ENCODE measurements at places on chromosomes 16 and 17.

DNA sequence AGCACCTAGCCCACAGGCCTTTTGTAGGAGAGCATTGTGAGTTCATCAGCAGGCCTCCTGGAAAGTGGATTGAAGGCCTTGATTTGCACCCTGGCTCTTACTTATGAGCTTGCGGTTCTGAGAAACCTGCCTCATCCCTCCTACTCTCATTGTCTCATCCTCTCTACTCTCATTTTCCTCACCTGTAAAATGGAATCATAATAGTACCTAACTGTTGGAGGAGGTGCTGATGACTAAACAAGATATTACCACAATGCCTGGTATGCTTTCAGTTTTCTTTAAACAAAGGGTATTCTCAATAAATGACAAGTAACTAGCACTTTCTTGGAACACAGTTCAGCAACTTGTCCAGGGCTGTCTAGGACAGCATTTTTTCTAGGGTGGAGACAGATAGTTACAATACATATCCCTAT lies 243.1 kb upstream of the MAF start:
- DNase-seq = no peak

DNA sequence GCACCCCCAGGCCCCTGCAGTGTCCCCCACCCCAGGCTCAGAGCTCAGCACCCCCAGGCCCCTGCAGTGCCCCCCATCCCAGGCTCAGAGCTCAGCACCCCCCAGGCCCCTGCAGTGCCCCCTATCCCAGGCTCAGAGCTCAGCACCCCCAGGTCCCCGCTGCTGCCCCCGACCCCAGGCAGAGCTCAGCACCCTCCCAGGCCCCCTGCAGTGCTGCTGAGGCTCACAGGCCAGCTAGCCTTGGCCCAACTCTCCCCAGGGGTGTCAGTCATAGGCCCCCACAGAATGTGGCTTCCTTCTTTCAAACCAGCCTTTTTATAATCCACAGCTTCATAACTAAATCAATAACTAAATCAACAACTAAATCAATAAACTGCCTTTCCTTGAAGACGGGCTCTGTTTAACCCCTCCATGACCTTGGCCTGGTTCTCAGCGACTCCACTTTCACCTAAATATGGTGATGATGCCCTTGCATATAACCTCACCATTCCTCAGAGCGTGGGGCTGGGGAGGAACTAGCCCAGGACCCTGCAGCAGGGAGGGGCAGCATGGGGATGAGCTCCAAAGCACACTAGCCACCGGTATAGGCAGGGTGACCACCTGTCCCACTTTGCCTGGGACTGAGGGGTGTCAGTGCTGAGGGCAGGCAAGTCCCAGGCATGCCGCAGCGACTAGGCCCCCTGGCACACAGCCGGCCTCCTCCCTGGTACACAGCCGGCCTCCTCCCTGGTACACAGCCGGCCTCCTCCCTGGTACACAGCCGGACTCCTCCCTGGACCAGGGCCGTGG lies 5.0 kb downstream of the NOTUM start:
- DNase-seq = no peak

DNA sequence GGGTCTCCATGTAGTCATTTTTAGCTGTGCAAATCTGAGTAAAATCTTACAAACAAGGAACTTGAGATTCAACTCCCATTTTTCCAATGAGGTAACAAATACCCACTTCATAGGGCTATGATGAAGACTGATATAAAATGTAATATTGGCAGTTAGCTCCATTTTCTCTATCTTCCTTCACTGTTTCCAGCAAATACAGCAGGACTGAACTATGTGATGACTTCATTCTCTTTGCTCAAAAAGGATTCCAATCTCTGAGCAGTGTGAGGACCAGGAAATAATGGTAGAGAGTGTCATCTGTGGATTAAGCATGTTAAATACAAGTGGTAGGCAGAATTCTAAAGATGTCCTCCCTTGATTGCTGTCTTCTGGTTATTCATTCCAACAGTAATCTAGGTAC lies 18.3 kb downstream of the RND2 start:
- DNase-seq = no peak

GRCh38 chr17:55294042-55294751 lies 29.4 kb downstream of the HLF start:
- no peak for DNase-seq

DNA sequence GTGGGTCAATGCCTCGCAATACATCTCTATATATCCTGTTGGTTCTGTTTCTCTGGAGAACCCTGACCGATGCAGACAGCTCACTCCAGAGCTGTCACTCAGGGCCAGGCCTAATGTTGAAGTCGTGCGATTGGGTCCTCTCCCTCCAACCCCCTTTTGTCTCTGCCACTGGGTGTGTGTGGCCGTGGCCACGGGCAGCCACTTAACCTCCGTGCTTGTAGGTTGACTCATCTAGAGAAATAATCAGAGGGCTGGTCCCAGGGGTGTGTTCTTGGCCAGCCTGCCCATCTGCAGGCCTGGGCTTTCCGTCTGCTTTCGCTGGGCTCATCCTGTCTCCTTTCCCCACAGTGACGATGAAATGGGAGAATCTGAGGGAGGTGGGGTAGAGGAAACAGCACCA lies 7.4 kb downstream of the ADAD2 start:
- no peak for DNase-seq

- no peak for DNase-seq
These were observed 457.8 kb downstream of the HS3ST4 start for GRCh38 chr16:26149364-26150190.

DNA sequence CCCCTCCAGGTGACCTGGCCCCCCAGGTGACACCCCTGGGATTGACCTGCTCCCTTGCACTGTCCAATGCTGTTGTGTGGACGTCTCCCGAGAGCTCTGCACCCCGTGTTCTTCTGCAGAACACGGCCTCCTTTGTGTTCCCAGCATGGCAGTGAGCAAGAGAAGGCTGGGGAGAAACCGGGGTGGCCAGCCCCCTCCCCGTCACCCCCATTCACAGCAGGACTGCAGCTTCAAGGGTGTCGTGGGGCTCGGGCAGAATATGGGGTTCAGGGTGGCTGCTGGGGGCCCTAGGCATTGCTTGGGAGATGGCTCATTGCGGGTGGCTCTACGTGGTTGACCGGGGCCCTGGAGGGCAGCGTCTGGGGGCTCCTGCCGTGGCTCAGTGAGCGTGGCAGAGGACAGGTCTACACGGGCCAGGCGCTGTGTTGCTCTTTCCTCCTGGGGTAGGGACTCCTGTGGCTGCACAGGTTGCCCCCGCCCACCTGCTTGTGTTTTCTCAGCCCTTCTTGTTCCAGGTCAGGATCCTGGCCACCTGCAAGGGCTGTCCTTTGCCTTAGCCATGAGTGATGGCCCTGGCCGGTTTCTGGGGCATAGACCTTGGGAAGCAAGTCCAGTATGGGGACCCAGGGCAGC lies 12.5 kb downstream of the GSE1 start:
- no peak for DNase-seq

- no peak for DNase-seq
These were observed 12.2 kb downstream of the CD2BP2 start for GRCh38 chr16:30342751-30343490.

DNA sequence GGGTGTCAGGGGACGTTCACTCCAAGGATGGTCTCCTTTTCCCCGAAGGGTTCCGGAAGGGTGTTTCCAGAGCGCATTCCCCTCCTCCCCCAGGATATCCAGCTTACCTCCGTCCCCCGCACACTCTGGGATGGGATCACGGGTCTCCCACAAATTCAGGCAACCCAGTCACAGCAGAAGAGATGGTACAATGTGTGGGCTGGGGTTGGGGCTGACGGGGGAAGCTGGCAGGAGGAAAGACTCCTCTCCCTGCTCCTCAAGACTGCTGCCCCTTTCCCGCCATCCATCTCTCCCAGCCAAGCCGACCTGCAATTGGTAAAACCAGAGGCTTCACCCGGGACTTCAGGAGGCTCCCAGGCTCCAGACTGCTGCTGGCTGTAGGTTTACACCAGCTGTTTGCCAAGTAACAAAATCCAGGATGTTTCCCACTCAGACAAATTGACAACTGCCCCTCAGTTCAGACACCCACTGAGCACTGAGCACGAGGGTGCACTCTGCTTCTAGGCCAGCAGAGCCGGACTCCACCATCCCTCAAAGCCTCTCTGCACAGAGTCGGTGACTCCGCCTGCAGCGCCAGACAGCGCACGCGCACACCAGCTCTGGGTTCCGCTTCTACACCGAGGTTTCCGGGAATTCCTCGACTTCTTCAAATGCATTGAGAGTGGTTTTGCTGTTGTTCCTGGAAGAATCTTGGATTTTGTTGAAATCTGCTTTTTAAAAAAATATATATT lies 37.7 kb downstream of the ASPA start:
- no peak for DNase-seq

- DNase-seq = no peak
These were observed 12.2 kb upstream of the CBX4 start for GRCh38 chr17:79851461-79851817.

- no peak for DNase-seq
These were observed 7.3 kb upstream of the METRNL start for GRCh38 chr17:83071966-83072562.

DNA sequence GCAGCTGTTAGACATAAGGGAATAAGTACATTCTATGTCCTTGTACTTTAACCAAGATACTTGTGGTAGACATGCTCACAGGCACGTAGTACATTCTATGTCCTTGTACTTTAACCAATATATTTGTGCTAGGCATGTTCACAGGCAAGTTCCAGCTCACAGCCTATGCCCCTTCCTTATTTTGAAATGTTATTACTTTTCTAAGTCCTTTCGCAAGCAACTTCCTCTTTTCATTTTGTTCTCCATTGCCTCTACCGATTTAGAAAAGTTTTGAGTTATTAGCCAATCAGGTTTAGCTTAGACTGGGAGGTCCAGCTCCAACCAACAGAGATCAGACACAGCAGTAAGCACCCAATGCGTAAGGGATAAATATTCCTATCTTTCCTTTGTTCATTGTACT lies 60.1 kb upstream of the NUDT7 start:
- DNase-seq = no peak

DNA sequence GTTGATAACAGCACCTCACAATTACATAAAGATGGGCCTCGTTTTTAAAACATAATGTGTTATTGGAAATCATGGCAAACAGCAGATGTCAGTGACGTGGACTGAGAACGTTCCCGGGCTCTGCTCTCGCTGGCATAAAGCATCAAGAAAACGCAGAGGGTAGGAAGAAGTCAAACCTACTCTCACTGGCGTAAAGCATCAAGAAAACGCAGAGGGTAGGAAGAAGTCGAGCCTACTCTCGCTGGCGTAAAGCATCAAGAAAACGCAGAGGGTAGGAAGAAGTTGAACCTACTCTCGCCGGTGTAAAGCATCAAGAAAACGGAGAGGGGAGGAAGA lies 110.6 kb downstream of the VPS53 start:
- no peak for DNase-seq

- no peak for DNase-seq
These were observed 157.8 kb downstream of the AXIN2 start for GRCh38 chr17:65403626-65404025.

GRCh38 chr16:87761060-87761459 lies 4.7 kb downstream of the KLHDC4 start:
- no peak for DNase-seq

DNA sequence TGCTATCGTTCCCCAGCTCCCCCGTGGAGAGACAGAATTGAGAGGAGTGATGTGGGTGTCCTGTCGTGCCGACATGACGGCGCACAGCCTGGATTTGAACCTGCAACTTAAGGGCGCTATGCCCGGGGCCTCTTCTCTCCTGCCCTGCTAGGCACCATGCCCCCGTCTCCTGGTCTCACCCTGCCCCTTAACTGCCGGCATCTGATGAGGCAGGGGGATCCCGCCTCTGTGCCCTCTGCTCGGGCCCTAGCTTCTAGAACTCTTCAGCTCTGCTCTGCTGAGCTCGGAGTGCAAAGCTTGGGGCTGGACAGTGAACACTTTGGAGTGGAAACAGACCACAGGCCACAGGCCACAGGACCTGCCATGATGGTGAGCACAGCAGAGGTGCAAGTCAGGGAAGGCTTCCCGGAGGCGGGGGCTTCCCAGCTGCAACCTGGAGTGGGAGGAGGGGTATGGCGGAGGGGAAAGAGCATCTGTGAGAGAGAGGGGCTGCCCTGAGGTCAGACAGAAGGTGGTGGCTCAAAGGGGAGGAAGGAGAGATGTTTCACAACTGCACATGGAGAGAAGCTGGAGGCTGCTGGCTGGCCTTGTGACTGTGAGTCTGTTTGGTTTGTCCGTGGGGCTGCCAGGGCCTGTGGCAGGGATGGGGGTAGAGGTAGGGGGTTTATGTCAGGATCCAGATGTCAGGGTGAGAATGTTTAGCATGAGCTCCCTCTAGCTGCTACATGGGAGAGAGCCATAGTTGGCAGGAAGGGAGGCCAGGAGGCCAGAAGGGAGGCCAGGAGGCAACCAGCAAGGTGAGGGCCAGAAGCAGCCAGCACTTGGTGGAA lies 107.8 kb downstream of the CRLF3 start:
- no peak for DNase-seq

DNA sequence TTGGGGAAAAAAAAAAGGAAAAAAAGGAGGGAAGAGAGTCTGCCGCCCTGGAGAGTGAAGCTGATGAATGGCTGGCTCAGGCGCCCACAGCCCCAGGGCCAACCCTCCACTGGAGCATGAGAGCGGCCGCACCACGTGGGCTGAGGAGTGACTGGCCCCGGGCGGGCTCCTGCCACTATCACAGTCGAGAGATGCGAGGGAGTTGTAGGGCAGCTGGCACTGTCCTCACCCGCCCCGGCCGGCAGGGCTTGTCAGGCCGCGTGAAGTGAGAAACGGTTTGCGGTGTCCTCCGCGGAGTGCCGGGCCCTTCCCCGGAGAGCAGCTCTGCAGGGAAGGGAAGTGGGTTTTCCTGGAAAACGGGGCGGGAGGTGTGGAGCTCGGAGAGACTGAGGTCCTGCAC lies 45.9 kb downstream of the JPH3 start:
- no peak for DNase-seq

DNA sequence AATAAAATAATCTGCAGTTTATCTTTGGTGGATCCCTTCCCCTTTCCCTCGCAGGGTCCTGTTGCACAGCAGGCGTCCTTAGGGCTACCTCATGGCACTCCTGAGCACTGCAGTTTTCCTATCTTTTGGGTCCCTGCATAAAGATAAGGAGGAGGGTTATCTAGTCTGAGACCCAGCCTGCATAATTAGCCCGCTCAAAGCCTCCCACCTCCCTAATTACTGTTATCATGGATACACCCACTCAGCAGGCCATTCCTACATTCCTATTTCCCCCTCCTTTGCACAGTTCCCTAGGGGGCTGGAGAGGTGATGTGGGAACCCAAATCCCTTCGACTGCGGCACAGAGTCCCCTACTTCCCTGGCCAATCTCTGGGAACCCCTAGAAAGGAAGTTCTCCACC lies 5.1 kb upstream of the CLUH start:
- no peak for DNase-seq

Measured in NCI-H2227 treated with DMSO at 0.1 percent for 48 hours (cell line).